ENCODE measurements at places on chromosomes 6 and 20.

DNA sequence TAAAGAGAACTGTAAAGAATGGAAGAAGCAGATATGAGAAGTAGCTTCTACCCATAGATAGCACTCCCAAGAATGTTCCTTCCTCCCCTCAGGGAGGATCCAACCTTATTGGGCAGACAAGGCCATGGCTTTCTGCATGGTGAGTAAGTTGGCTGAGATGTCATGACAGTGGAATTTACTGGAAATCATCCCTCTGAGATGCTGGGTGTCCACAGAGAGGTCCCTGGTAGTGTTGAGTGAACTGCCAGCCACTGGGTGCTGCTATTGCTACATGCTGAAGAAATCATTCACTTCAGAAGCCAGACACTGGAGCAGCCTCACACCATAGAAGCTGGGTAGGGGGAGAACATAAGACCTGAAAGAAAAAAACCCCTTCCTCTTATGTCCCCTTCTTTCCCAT, 46.4 kb upstream of the FERMT1 start:
- no peak for DNase-seq

GRCh38 chr20:36441027-36441414, 100.3 kb upstream of the MYL9 start:
- DNase-seq: no peak

DNA sequence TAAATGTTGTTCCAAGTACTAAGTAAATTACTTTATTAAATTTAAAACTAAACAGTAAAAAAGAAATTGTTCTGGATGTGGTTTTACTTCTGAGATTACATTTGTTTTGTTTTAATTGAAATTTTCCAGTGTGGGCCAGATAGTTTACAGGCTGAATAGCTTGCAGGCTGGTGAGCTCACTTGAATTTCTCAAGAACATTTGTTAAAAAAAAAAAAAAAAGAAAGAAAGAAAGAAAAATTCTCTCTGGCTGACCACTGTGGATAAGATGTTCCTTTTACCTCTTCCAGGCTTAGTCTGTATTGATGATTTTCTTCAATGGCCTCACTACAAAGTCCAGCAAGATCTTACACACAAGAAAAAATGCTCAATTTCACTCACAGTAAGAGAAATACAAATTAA, 85.4 kb downstream of the PLCG1 start:
- DNase-seq: no peak

DNA sequence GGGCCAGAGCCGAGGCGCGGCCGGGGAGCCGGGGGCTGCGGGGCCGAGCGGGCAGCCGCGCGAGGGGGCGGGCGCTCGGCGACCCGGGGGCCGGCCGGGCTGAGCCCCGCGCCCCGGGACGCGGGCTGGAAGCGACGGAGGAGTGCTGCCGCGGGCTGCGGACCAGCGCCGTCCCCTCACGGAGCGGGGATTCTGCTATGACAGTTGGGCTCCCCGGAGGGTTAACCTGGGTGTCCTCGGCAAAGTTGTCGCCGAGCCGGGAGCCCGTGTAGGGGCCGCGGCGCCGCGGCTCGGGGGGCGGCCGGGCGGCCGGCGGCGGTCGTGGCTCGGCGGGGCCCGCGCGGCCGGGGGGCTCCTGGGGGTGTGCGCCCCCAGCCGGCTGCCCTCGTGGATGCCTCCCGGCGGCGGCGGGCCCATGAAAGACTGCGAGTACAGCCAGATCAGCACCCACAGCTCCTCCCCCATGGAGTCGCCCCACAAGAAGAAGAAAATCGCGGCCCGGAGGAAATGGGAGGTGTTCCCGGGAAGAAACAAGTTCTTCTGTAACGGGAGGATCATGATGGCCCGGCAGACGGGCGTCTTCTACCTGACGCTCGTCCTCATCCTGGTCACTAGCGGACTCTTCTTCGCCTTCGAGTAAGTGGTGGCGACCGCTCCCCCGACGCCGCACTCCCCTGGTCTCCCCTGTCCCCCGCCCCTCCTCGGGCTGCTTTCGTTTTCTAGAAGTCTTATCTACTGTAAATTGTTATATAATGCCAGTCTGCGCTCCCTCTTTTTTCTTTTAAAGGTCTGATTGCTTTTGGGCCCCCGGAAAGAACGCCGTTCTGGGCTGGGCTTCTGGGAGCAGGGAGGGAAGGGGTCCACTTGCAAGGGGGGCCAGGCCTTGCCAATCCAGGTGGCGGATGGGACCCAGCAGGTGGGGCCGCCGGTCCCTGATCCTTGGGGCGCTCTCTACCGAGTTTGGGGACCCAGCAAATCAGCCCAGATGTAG, 936 bp downstream of the ZDHHC14 start:
- peak; percentile 36 for DNase-seq

DNA sequence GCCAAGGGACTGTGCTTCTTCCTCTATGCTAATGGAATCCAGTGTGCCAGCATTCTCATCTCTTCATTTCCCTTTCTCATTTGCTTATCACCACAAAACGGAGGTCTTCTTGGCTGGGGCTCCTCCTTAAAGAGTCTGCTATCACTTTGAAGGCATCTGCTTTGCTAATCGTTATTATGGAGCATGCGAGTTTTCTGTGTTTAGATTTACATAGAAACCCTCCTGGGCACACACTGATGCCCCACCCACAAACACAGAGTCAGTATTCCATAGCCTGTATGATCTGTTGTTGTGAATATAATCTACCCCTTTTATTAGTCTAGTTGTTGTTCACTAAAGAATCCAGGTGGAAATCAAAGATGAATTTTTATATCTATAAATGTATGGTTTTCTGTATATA, 83.4 kb upstream of the XRN2 start:
- no peak for DNase-seq
